ENCODE measurements at places on chromosomes 13 and 19.

GRCh38 chr19:52022193-52022592 is 6.0 kb downstream of the ZNF614 start:
- no peak for DNase-seq

GRCh38 chr13:98208606-98209005 is 31.5 kb upstream of the RNF113B start:
- DNase-seq, result no peak

DNA sequence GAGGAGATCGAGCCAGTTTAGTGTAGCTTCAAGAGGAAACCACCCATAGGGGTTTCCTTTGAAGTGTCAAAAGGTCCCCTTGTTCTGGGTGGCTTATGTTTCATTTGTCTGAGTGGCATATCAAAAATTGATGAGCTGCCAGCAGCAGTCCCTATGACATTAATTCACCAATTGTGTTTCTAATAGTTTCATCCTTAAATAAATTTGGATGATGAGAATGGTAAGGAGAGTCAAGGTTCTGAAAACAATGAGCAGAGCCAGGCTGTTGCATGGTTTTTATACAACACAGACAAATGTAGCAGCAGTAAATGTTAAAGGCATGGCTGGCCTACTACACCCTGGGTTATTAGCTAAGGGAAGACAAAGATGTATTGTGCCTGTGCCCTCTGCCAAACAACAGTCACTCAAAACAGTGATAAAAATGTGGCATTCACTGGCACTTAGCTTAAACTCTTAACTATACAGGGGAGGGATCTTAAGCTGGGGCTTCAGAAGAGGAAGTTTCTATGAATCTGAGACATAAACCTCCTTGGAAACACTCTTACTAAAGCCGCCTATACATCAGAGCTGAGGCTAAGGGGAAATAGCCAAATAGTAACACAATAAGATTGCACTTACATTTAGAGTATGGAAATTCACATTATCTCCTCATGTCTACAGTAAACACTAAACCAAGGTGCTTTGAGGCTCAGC is 200.5 kb downstream of the POU4F1 start:
- DNase-seq, result no peak

DNA sequence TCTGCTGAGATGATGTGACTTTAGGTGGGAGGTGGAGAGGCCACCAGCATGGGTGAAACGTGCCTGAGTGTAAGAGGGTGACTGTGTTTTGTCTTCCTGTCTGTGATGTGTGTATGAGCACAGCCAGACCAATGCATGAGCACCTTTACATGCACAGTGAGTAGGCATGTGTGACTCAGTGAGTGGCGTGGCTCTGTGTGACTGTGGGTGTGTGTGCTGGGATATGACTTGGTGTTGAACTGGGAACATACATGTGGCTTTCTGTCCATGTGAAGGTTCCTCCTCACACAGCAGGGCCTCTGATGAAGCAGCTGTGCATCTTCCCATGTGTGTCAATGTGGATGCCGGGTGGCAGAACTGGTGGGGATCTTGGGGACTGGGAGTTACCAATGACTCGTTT is 19.9 kb upstream of the LGALS13 start:
- no peak for DNase-seq

GRCh38 chr13:100724568-100724967 is 50.0 kb upstream of the TMTC4 start:
- DNase-seq, result no peak

- peak; percentile 70 for DNase-seq
Measured at GRCh38 chr19:4206818-4207484, 22.4 kb upstream of the EBI3 start.

- DNase-seq, result no peak
Measured at GRCh38 chr13:30308548-30308947, 1.2 kb upstream of the KATNAL1 start.

GRCh38 chr13:80454245-80454644 is 113.3 kb upstream of the SPRY2 start:
- DNase-seq, result no peak

DNA sequence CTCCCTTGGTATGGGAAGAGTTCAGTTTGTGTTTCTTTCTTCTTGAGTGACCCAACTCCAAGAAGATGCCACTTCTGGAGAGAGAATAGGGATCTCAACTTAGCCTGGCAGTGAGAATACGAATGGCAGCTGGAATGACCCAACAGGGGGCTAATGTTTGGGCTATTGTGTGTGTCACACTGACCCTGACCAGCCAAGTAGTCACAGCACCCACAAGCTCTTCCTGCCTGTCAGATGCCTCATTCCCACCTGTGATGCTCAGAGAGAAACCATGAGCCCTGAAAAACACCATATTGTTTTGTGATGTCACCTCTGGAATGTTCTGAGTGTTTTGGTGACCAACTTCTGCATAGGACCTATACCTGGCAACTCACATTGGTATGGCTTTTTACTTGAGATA is at the start of gene CBY2:
Gene CBY2, plus strand, starts transcription at position 233 of the 400 bp plus-strand sequence. Its CDS starts 71 bp downstream, at position 304.
- no peak for DNase-seq

DNA sequence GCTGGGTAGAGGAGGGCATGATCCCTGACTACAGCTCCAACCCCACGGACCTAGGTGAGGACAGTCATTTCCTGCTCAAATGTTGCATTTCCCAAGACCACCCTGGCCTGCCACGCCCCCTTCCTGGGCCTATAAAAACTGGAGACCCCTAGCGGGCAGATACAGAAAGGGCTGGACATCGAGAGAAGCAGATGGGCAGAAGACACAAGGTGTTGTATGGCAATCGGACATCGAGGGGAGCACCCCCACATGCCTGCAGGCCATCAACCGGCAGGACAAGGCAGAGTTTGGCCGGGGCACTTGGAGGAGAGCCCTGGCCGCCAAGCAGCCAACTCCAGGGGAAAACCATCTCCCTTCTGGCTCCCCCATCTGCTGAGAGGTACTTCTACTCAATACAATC is 746.4 kb downstream of the PCDH9 start:
- DNase-seq, result no peak

Measured in hepatic stellate cell (primary cell).